ENCODE measurements at places on chromosomes 3 and 15.
A peak's percentile ranks its signal among the peaks of the same experiment; 100 is the strongest.

DNA sequence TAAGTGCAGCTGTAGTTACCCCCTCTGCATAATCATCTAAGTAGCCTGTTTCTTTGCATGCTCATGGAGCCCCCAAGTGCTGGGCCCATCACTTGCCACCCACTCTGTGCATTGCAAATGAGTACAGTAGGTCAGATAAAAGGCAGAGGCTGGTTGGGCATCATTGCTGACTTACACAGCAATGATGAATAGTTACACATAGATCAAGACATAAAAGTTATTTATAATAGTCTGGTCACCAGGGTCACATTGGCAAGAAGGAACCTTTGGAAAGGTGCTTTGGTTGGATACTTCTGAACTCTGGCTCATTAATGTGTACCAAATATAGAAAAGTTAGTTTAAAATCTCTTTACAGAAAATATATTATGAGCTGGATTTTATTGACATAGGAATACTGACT, 111.6 kb downstream of the MITF start:
- DNase-seq: no peak

DNA sequence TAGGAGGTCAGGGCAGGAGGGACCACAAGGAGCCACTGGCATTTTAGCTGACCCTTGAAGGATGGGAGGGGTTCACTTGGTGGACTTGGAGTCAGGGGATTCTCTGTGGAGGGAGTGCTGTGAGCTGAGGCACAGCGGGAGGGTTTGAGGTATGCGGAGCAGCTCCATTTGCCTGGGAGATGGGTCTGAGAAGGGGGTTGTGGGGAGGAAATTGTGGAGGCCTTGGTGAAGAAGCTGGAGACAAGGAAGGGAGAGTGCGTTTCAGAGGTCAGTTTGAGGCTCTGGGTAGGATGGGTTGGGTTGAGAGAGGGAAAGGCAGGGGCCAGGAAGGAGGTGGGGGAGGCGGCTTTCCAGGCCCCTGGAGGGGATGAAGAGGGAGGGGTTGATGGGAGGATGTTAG, 20.2 kb downstream of the PLEKHO2 start:
- DNase-seq: no peak

DNA sequence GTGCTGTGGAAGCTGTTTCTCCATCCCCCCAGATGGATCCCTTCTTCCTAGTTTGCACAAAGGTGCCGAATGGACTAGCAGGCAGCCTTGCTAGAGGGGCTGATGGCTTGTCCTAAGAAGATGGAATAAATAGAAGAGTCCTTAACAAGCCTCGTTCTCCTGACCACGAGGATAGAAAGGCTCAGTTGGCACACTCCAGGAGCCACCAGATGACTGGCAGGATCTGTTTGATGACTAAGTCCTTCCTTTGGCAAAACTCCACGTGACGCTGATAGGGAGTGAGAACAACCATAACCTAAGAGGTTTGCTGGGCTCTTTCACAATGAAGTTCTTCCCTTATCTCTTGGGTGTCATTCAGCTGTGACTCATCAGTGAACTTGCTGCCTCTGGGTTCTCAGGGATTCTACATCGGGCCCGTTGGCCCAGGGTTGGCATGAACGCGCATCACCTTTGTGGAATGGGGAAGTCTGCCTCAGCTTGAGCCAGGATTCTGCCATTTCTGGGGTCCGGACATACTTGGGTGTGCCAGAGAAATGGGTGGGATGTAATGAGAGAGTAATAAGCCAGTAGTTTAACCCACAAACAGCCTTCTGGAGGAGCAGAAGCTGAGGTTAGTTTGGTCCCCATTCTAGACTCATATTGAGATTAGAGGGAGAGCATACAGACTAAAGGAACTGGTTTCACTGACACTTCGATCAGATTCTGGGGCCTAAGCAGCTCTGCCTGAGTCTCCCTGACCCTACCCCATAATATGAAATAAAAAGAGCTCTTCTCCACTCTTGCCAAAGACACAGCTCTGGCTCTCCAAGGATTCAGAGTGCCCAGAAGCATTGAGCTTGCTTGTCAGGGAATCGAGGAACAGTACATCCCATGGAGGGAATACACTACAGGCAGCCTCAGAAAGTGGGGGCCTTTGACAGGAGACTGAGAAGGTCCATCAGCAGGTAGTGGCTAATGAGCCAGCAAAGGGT, 2.0 kb upstream of the MELTF start:
- peak; percentile 97 for DNase-seq

- no peak for DNase-seq
These were observed 66.5 kb downstream of the MBNL1 start for GRCh38 chr3:152335273-152335672.

DNA sequence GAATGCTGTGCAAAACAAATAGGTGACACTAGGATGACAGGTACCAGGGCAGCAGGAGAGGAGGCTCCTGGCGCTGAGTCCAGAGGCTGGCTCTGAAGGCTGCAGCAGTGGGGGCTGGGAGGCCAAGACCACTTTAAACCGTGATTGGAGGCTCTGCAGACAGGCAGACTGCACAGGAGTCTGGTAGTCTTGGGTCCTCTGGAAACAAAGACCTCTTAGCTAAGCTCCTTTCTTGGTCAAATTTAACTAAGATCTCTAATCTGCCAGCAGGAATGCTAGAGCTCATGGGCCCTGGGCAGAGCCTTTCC, 4.4 kb upstream of the MUSTN1 start:
- DNase-seq: no peak

DNA sequence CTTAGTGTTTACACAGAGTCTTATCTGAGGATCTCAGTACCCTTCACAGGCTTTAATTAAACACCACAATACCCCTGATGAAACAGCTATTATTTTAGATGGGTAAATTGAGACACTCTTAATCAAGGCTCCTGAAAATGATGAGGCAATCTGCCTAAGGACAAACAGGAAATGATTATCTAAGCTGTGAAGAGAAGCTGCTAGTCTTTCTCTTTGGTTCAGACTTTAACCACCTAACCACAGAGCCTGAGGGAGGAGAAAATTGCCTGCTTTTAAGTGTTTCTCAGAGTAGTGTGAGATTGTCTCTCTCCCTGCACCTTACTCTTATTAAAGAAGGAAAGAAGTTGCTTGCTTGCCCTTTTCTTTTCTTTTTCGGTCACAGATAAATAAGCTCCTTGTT, 364.3 kb upstream of the ADAMTS9 start:
- no peak for DNase-seq

- DNase-seq: peak; percentile 23
These were observed 2.6 kb downstream of the FAM43A start for GRCh38 chr3:194688200-194688740.

DNA sequence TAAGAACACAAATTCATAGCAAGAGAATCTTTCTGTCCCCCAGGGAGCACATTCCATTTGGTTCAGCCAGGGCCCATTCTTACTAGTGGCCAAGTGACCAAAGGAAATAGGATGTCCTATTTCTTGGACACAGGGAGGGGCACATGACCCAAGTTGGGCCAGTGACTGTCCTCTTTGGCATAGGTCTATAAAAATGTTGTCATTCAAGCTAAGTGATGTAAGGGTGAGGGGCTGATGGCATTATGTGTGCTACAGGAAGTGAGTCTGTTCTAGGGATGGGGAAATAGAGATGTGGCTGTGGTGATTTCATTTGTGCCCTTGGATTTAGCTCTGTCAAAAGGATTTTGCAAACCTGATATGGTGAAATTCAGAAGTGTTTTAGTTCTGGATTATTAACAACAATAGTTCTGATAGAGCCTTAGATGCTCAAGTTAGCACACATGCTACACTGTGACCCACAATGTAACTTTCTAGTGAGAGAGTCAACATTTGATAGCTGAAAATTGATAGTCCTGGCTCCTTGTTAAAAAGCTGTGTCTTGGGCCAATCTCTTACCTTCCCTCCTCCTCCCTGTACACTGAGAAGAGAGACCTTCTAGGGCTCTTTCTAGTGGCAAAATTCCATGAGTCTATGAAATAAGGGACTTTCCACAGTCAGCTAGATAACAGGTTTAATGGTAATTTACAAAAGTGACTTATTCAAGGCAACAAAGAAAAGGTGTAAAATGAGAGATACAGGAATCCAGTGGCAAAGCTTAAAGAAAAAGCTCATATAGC, 117.2 kb downstream of the THRB start:
- peak; percentile 72 for DNase-seq

DNA sequence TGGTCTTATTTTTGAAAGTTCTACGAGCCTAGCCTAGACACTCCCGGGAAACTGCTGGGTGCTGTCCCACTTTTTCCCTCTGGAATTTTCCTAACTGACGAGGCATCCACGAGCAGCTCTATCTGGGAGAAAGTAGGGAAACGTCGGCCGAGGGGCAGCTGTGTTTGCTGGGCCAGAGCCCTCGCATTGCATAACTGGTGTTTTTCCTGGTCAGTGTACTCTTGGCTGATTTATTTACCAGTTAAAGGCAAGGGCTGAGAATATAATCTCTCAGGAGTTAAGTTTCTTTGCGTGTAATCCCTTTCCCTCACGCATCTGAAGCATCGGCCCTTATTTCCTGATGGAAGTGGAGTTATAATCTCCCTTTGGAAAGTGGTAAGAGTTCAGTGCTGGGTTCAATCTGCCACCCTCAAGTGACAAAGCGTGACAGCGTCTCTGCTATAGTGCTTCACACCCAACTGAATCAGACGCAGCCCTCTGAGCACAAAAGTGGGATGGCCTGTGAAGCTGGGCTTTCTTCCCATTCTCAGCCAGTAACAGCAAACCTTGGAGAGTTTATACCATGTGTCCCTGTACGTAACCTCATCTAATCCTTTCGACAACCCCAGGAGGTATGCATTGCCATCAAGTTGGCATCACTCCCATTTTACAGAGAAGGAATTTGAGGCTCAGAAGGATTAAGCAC, 311.5 kb downstream of the RORA start:
- DNase-seq: no peak

GRCh38 chr3:38805765-38806386, 10.1 kb downstream of the SCN10A start:
- peak; percentile 67 for DNase-seq

- no peak for DNase-seq
These were observed 19.2 kb downstream of the FOXP1 start for GRCh38 chr3:71564361-71564760.

- DNase-seq: peak; percentile 31
These were observed 2.2 kb downstream of the MBNL1 start for GRCh38 chr3:152270937-152271336.

GRCh38 chr3:35908366-35909232, 269.3 kb downstream of the ARPP21 start:
- peak; percentile 69 for DNase-seq

DNA sequence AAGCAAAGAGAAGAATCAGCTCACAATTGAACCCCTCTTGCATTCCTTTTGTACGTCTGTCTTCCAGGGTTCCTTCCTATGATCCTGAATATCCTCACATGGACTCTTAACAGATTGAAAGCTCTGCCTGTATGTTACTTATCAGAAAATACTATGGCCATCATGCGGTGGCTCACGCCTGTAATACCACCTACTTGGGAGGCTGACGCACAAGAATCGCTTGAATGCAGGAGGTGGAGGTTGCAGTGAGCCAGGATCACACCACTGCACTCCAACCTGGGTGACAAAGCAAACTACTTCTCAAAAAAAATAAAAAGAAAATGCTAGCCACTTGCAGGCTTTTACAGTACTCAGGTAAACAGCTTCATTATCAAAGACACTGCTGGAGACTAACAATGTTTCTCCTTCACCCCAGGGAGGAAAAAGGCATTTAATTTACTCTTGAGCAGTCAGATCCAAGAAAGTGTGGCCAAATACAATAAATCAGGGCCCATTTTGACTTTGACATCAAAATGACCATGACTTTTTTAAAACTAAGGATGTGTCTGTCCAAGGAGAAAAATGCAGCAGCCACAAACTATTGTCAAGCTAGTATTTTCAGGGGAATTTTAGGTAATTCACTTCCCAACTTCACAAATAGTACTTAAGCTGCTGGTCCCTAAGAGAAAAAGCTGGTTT, 27.3 kb downstream of the NPTN start:
- no peak for DNase-seq

DNA sequence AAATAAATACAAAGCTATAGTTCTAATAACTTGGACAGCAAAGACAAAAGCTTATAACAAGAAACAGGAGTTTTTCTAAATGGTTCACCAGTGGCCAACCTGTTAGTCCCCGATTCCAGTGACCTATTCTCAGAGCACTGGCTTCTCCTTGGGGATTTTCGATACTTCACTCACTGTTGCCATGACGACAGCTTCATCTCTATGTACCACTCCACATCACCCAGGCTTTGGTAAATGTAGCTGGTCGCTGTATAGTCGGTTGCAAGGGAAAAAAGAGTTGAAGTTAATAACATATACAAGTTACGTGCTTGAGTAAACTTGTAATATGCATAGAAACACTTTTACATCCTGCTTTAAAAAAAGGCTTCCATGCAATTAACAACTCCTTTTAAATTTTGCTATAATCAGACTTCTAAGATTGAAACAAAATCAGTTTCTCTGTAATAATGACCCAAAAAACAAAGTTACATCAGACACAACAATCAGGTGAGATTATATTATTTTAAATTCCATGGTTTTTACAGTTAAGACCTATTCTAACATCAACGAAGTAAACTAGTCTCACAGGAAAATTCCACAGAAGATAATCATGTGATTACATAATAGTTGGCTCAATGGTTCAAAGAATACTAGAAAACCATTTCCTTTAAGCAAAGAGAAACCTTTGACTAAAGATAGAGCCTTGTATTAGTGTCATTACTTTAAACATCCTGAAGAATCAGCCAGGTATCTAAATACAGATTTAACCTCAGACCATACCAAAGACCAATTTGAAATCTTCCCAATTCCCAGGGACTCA, 2.9 kb downstream of the CCNL1 start:
- DNase-seq: no peak

DNA sequence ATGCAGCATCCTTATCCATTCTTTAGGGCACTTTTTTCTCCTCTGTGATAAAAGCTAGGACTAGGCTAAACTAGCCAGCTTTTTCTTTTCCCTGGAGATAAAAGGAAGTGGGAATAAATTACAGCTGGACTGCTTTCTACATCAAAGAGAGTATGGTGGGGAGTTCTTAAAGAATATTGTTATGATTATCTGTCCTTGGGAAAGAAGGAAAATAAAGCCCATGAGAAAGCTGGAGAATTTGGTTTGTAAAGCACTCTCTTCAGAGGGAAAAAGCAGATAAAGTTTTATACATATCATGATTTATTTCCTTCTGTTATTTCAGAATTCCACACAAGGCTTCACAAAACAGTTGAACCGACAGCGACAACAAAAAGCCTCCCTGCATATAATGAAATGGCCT, 923.0 kb downstream of the DIPK2A start:
- no peak for DNase-seq

- no peak for DNase-seq
These were observed 26.2 kb upstream of the SRP14 start for GRCh38 chr15:40065166-40065565.

- no peak for DNase-seq
These were observed 21.3 kb downstream of the GORASP1 start for GRCh38 chr3:39086144-39086543.

DNA sequence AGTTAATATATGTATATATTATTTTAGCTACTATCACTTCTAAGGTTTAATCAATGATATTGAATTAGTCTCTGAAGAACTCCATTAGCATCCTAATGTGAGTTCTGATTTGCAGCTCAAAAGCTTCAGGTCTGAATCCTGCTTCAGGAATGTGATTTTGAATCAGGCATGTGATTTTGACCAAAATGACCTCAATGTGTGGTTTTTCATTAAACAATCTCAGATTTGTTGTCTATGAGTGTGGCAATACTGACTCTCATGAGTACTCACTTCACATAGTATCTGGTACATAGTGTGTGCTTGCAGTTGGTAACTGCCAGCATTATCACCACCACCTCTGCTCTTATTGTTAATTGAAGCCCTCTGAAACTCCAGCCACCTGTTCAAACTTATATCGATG, 251.0 kb downstream of the KCNH8 start:
- no peak for DNase-seq
